ENCODE measurements at places on chromosomes 5 and 9.

- DNase-seq: no peak
These were observed 14.0 kb downstream of the GGTA1 start for GRCh38 chr9:121485623-121486022.

DNA sequence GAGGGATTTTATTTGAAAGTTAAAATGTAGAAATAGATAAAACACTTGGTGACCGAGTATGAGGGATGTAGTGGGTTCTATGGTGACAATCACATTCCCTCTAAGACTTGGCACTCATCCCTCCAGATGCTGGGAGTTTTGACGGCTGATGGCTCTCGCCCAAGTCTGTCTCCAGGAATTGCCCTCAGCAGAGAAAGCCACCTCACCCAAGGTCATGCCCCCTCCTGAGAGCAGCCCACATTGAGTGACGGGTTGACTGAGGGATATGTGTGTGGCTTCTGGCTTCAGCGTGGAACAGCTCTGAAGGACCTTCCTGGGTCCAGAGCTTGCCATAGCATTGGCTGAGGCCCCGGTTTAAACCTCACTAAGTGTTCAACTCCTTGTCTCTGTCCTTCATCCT is 19.4 kb downstream of the CAVIN4 start:
- DNase-seq: no peak

- DNase-seq: peak; percentile 65
These were observed 31.1 kb upstream of the PPP3R2 start for GRCh38 chr9:101625876-101626275.

DNA sequence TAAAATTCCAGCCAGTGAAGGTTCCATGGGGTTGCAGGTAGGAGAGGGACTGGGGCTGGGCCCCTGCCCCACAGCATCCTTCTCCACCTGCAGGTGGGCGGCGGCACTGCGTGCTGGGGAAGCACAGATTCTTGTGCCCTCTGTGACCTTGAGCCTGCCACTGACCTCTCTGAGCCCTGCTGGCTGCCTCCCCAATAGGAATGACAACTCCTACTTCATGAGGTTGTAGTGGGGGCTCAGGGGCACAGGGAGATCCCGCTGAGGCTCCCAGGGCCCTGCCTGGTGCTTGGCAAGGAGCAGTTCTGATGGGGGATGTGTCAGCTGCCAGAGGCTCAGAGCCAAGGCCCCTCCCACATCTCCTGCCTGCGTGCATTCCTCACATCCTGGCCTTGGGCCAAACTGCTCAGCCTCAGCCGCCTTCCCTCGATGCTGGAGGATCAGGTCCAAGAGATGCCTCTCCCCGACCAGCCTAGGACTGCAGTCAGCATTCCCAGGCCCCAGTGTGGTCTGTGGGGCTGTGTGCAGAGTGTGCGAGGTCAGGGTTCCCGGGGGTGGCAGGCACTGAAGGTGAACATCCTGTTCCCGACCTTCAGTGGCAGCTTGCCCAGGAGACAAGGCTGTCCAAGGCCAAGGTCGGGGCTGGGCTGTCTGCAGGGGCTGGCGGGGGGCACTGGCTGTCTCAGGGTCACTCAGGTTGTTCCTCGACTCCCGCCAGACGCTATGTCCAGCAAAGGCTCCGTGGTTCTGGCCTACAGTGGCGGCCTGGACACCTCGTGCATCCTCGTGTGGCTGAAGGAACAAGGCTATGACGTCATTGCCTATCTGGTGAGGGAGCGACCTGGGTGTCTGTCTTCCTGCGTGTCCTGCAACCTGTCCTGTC is 7.0 kb downstream of the ASS1 start:
- peak; percentile 95 for DNase-seq

DNA sequence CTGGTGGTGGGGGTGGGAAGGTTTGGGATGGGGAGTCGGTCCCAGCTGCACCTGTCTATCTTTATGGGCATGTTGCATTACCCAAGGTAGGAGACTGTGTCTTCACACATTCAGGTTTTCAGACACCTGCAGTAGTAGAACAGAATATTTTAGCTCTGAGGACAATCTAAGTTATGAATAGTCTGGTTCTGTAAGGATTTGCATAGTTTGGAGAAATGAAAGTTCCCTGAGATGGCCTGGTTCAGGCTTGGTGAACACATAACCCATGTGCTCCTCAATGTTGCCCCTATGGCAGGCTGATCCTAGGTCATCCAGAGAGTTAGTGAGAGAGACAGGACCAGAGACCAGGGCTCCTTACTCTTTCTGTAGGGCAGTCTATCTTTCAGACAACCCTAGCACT is 20.7 kb downstream of the TNFSF8 start:
- no peak for DNase-seq

GRCh38 chr5:73957397-73958001 is 331.5 kb downstream of the ARHGEF28 start:
- no peak for DNase-seq

- DNase-seq: peak; percentile 85
These were observed 271.6 kb downstream of the PLK2 start for GRCh38 chr5:58188262-58188651.

- peak; percentile 95 for DNase-seq
These were observed 468.5 kb downstream of the NFIB start for GRCh38 chr9:13845460-13845859.

- DNase-seq: no peak
These were observed 274.3 kb downstream of the HTR1A start for GRCh38 chr5:63687854-63688516.

- peak; percentile 40 for DNase-seq
These were observed 145.4 kb upstream of the RAD23B start for GRCh38 chr9:107137495-107138202.

- no peak for DNase-seq
These were observed 7.2 kb downstream of the FAM219A start for GRCh38 chr9:34451135-34451534.

DNA sequence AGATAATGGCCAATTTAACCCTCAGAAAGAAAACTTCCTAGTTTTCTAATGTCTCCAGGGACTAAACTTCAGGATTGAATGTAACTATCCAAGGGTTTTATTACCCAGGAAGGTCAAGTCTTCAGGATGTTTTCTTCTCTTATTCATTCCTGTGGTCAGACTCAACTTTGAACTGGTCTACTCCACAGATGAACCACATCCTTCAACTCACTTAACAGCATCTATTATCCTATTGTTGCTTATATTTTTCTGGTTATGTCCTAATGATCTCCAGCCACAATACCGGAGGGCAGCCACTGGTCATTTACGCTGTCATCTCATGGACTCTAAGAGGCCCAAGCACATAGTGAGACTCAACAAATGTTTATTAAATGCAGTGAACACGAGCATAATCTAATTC is 47.2 kb upstream of the LIFR start:
- peak; percentile 11 for DNase-seq

DNA sequence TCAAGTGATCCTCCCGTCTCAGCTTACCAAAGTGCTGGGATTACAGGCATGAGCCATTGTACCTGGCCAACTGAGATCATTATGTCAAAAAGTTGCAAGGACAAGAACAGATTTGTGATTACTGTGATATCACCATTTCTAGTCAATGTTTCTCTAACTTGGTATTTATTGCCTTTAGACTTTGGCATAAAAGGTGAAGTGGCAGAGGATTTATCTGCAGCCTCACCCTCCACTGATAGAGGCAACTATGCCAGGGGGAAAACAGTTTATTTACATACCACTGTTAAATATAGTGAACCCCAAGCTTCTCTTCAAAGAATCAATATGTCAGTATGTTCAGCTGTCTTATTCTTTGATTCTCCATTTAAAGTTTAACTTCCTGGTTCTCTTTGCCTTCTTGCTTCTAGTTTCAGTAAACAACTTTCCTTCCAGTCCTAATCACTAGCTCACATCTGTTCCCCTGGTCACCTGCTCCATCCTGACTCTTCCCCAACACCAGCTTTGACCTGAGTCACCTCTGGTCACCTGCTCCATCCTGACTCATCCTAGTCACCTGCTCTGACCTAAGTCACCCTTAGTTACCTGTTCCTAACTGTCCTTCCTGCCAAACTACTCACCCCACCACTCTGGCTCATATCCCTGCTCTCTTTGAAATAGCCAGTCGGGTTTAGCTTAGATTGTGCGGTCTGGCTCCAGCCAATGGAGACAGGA is 29.9 kb downstream of the SEMA6A start:
- no peak for DNase-seq

GRCh38 chr5:170330568-170331054 is 33.0 kb upstream of the LCP2 start:
- DNase-seq: no peak

GRCh38 chr9:130215341-130216119 is 43.3 kb downstream of the NCS1 start:
- DNase-seq: peak; percentile 39

GRCh38 chr5:95068289-95068910 is 216.5 kb downstream of the MCTP1 start:
- DNase-seq: no peak

- DNase-seq: no peak
These were observed 220.3 kb upstream of the TAS2R1 start for GRCh38 chr5:9850456-9850855.

DNA sequence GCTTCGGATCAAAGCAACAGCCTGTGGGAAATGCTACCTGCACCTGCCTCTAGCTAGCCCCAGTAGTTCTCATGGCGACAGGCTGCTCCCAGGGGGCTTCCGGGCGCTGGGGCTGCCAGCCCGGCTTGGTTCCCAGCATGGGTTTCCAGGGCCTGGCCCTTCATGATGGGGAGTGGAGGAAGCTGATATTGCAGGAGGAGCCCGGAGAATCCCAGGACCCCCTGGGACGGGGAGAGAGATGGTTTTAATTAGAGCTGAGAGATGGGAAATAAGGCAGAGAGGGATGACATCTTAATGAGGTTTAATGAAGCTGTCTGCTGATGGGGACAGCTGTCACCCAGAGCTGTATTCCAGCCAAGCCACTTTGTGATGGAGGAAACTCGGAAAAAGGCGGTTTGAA is 78.6 kb downstream of the CFAP77 start:
- DNase-seq: no peak

DNA sequence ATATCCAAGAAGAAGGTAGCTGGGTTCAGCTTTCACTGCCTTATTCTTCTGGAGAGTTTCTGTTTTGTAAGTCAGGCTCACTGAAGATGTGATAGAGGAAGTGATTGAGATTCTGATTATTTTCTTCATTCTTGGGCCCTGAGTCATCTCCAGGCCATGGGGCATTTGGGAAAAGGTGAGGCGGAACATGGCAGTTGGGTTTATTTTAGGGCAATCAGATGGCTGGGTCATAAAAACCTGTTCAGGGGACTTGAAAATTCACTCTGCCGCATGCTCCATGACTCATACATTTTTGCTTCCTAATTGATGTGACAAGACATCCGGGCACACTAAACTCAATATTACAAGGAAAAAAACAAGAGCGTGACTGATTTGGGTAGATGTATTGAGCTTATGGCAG is 265.7 kb upstream of the KLF4 start:
- DNase-seq: peak; percentile 74

GRCh38 chr5:175692235-175692995 is 34.5 kb downstream of the HRH2 start:
- no peak for DNase-seq

DNA sequence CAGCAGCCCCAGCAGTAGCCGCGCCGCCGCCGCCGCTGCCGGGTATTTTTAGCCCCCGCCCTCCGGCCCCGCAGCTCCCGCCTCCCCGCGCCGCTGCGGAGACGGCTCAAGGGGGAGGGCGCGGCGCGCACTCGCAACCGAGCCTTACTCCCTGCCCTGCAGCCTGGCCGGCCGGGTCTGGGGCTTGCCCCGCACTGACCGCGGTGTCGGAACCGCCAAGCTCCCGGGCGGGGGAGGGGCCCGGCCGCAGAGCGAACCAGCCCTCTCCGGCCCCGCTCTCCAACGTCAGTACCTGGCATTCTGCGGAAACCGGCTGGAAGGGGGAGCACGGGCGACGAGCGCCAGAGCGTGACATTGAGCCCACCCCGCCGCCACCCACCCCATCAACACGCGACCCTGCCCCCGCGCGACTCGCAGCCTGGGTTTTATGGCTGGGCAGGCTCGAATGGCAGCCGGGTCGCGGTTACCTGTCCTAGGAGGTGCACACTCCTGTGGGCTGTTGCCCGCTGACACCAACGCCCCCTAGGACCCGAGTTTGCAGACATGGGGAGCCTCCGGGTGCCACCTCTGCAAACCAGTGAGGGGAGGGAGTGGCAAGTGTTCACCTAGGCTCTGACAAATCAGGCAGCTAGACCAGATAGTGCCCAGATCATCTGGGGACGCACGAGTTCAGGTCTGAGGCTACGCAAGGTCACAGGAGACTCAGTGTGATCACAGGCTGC is at the start of gene ACSL6:
TSS of gene ACSL6 (minus strand) at position 37 of the 722 bp plus-strand sequence. CDS start 105 bp downstream, outside the sequence.
- no peak for DNase-seq

DNA sequence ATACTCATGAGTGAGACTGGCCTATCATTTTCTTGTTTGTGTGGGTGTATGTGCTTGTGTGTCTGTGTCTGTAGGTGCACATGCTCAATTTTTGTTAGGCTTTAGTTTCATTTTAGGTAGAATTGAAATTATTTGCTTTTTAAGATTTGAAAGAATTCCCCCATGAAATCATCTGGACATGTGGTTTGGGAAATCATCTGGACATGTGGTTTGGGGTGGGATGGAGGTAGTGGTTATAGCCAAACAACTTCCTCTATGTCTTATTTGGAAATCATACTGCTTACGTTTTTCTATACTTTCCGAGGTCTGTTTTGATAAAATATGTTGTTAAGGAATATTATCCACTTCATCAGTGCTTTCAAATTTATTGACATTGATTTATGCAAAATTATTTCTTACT is 485.4 kb upstream of the CLINT1 start:
- DNase-seq: no peak

- no peak for DNase-seq
These were observed 23.8 kb upstream of the CAMLG start for GRCh38 chr5:134714541-134714940.

DNA sequence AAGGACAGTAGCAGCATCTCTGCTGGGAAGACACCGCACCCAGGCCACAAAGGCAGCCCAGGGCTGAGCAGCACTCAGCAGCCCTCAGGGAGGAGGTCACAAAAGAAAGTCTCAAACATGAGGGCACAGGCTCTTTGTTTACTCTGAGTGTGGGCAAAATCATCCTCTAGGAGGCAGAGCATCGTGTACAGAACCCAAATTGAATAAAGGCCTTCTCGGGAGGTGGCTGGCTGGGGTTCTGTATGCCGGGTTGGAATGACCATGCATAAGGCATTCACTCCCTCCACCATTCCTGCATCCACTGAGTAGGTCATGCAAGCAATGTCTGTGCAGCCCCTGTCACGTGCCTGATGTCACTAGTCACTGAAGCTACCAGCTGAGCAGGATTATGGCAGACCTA is 412.8 kb downstream of the SPOCK1 start:
- DNase-seq: no peak

- DNase-seq: no peak
These were observed 1026.3 kb downstream of the CDH9 start for GRCh38 chr5:26012078-26012477.

GRCh38 chr9:126693428-126693944 is 79.8 kb downstream of the LMX1B start:
- DNase-seq: no peak

DNA sequence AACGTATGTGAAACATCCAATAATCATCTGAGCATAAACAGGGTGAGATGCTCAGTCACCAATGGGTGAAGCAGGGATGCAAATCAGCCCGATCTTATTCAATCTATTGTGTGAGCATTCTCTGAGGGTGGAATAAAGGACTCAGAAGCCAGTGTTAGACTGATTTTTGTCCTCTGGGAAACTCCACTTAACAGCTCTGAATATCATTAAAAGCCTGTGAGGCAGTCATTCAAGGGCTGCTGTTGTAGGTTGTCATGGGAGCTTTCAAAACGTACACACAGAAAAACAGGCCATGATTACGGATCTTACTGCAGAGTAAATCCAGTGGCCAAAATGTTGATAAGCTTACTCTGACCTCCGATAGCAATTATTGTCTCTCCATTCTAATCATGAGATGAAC is 266.5 kb upstream of the EFNA5 start:
- no peak for DNase-seq

GRCh38 chr9:111832449-111832848 is 37.7 kb upstream of the SHOC1 start:
- DNase-seq: no peak
